Body of pancreas (tissue), 4 donors: ENCODE measurements at places on chromosomes 4 and X. TPM values are rescaled to one million over a fixed set of nuclear protein-coding genes. Genes with fewer than 3 reads are reported as not detected.

Gene RIBC1
- 0.99 TPM for total RNA-seq

Gene HTR2C
- total RNA-seq, result not detected

Gene DTHD1
- total RNA-seq, result under 0.01 TPM

Gene PRICKLE3
- 13.2 TPM for total RNA-seq

Gene SUV39H1
- total RNA-seq, result 2.6 TPM

Gene PABPC5
- not detected for total RNA-seq

Gene TBX22
- not detected for total RNA-seq

Gene CSAG2
- total RNA-seq, result not detected

Gene GYPE
- not detected for total RNA-seq

Gene SOWAHB
- total RNA-seq, result 5.6 TPM

DNA sequence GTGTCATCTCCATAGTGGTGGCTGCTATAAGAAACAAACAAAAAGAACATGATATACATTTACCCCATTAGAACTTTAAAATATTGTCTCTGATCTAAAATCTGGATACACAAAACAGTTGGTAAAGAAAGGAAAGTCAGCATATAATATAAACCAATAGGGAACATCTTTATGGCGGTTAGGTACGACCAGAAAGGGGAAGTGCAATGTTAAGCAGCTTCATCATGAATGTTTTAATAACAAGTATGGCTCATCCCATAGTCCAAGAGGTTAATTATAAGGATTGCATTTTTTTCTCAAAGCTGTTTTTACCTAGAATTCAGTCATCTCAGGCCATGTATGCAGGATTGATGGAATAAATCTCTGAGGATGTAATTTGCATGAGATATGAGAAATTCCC is 1869.7 kb downstream of the PCDH7 start:
- H3K27me3 ChIP-seq, result no peaks in the 10 kb centered on the region
- no peak overlapping the region for H3K27ac ChIP-seq
- no peak for DNase-seq
- no peaks in the 10 kb centered on the region for H3K4me1 ChIP-seq

GRCh38 chr4:76275486-76276124 is 24.1 kb downstream of the FAM47E start:
- H3K36me3 ChIP-seq, result no peaks in the 10 kb centered on the region
- no peak overlapping the region for H3K27ac ChIP-seq

DNA sequence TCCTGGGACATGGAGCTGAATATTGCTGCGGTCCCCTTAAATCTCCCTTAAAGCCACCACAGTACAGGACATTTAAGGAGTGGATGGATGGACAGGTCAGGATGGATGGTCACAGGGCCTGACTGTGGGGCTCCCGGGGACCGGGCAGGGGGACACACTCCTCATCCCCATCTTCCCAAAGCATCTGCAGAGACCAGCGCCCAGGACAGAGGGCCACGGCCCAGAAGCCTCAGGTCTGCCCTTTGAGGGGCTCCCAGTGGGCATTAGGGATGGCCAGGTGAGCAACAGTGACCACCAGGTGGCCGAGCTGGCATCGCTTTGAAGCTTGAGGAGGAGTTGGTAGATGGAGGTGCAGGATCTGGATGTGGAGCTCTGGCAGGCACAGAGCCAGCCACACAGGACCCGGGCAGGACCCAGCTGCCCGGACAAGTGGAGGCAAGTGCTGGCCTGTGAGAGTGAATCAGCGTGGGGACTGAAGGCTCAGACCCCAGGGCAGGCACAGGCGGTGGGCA is 51.4 kb downstream of the ABLIM2 start:
- H3K27ac ChIP-seq, result peak overlapping the region; percentile 81
- H3K36me3 ChIP-seq, result no peaks in the 10 kb centered on the region
- H3K27me3 ChIP-seq, result no peaks in the 10 kb centered on the region
- H3K4me3 ChIP-seq, result no peak overlapping the region
- peaks cover 16% of the 10 kb centered on the region for H3K4me1 ChIP-seq

- no peak overlapping the region for H3K27ac ChIP-seq
- H3K36me3 ChIP-seq, result no peaks in the 10 kb centered on the region
- DNase-seq, result no peak
- H3K4me3 ChIP-seq, result no peak overlapping the region
Observed at GRCh38 chr4:41878991-41879491, 56.2 kb upstream of the TMEM33 start.

GRCh38 chr4:8261851-8262535 is 7.6 kb upstream of the HTRA3 start:
- H3K4me3 ChIP-seq, result no peak overlapping the region
- no peak for DNase-seq
- H3K27ac ChIP-seq, result no peak overlapping the region
- no peaks in the 10 kb centered on the region for H3K27me3 ChIP-seq
- H3K4me1 ChIP-seq, result peaks cover 5% of the 10 kb centered on the region

DNA sequence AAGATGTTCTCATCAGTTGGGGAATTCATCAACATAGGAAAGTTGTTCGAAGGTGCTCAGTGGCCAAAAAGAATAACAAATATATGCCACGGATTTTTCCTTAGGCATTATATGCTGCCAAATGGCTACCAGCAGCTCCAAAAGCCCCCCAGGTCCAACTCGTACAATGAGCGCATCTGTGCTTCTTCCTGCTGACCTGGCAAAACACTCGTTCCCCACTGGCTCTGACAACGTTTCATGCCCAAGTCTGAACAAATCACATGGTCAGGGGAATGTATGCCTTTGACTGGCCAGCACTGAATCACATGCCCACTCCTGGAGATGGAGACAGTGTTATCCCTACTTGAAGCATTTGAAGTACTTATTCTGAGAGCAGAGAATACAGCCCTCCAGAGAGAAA is 59.9 kb upstream of the SPP1 start:
- no peaks in the 10 kb centered on the region for H3K27me3 ChIP-seq
- H3K4me1 ChIP-seq, result peaks cover 27% of the 10 kb centered on the region
- H3K4me3 ChIP-seq, result no peak overlapping the region
- H3K27ac ChIP-seq, result no peak overlapping the region
- DNase-seq, result no peak
- H3K36me3 ChIP-seq, result no peaks in the 10 kb centered on the region

DNA sequence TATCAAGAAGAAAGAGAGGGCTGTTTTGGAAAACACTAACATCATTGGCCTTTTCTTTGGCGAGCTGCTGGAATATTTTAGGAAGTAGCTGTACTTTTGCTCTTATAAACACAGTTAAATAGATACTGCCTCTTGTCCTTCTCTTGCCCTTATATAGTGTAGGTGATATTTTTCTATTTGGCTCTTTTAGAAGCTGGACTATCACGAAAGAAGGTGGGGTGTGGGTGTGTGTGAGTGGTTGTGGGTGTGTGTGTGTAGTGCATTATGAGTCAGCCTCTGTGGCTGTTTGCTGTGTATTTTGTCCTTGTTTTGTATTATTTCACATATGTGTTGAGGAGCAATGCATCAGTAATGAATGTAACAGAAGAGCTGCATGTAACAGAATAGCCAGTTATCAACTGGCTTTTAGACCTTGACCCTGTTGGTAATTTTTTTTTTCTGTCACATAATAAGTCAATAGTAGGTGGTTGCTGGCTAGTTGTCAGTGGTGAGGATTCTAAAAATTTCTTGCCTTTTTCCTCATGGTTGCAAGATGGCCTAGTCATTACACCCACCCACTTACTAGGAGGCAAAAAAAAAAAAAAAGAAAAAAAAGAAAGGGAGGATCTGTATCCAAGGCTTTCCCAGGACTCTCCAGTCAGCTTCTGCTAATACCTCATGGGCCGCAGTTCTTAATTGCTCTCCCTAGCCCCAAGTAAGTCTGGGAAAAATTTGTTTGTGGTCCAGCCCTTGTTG is 23.8 kb downstream of the ARHGAP10 start:
- peaks cover 42% of the 10 kb centered on the region for H3K4me1 ChIP-seq
- H3K4me3 ChIP-seq, result no peak overlapping the region
- no peaks in the 10 kb centered on the region for H3K36me3 ChIP-seq
- DNase-seq, result no peak

DNA sequence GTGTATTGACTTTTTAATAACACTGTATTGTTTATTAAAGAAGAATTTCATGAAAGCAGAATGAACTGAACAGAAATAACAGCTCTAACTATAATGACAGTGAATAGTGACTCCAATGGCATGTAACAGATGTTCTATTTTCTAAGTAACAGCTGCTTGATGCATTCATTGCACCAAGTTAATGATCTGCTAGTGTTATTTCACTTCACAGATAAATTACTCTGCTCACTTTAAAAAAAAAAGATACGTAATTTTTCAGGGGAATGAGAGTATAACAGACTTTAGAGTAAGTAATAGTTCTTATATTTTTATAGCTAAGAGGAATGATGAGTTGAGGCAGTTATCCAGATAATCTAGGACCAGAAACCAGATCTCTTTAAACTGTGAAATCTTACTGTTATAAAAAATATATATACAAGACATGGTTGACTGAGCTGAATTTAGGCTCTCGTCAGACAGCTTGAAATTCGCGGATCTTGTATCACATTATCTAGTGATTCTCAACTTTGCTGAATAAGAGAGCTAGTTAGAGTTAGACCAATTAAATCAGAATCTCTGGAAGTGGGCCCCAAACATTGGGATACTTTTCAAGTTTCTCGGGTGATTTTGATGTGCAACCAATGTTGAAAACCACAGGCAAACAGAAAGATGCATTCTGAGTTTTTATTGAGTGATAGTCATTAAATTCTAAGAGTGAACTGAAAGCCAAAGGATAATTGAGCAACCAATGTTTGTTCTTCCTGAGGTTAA is 840.7 kb downstream of the DMD start:
- H3K36me3 ChIP-seq, result no peaks in the 10 kb centered on the region
- DNase-seq, result no peak
- no peaks in the 10 kb centered on the region for H3K27me3 ChIP-seq
- H3K4me3 ChIP-seq, result no peak overlapping the region
- H3K27ac ChIP-seq, result no peak overlapping the region

DNA sequence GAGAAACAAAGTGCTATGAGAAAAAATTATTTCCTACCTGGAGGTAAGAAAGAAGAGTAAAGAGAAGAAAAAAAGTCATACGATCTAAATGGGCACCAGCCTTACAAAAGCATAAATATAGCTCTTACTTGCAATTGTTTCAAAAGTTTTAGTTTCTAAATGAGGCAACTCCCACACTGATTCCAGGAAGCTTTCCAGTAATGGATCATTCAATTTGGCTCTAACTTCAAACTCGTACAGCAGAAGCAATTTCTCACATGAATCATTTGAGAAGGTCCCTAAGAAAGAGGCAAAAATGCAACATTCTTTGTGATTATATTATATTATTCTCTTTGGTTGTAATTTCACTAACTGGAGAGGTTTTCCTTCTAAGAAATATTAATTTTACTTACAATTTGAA is 109.9 kb downstream of the DLG3 start:
- H3K27me3 ChIP-seq, result no peaks in the 10 kb centered on the region
- H3K4me1 ChIP-seq, result peaks cover 17% of the 10 kb centered on the region
- no peak overlapping the region for H3K4me3 ChIP-seq

- H3K27ac ChIP-seq, result no peak overlapping the region
- H3K27me3 ChIP-seq, result no peaks in the 10 kb centered on the region
- H3K36me3 ChIP-seq, result no peaks in the 10 kb centered on the region
- no peak overlapping the region for H3K4me3 ChIP-seq
Observed at GRCh38 chr4:140684314-140684713, 71.9 kb downstream of the TBC1D9 start.

GRCh38 chr4:55345980-55346850 is at the start of gene SRD5A3:
SRD5A3 (plus strand) TSS chr4:55346242; CDS start chr4:55346337, 95 bp downstream.
- peak; percentile 83 for DNase-seq
- no peaks in the 10 kb centered on the region for H3K36me3 ChIP-seq
- H3K27me3 ChIP-seq, result no peaks in the 10 kb centered on the region
- H3K27ac ChIP-seq, result peak within 1 kb of the TSS; percentile 90
- peaks cover 22% of the 10 kb centered on the region for H3K4me1 ChIP-seq

- H3K27me3 ChIP-seq, result no peaks in the 10 kb centered on the region
- H3K4me1 ChIP-seq, result no peaks in the 10 kb centered on the region
- no peak for DNase-seq
Observed at GRCh38 chr4:53695540-53696463, 104.5 kb upstream of the LNX1 start.

DNA sequence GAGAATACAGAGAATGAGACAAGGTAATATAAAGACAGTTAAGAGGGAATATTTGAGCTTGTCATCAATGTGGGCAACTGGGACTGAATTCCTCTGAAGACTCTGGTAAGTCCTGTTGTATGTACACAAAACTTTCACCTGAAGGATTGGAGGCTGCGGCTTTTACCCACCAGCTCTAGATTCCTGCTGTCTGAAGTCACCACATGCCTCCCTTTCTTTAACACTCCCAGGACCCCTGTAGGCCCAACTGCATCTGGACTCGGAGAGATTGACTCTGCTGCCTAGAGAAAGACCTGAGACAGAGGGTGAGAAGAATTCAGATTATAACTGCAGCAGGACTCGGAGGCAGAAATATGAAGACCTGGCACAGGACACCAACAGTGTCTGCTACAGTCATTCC is 1048.0 kb downstream of the PDHA2 start:
- H3K27ac ChIP-seq, result no peak overlapping the region
- no peak overlapping the region for H3K4me3 ChIP-seq
- DNase-seq, result no peak

DNA sequence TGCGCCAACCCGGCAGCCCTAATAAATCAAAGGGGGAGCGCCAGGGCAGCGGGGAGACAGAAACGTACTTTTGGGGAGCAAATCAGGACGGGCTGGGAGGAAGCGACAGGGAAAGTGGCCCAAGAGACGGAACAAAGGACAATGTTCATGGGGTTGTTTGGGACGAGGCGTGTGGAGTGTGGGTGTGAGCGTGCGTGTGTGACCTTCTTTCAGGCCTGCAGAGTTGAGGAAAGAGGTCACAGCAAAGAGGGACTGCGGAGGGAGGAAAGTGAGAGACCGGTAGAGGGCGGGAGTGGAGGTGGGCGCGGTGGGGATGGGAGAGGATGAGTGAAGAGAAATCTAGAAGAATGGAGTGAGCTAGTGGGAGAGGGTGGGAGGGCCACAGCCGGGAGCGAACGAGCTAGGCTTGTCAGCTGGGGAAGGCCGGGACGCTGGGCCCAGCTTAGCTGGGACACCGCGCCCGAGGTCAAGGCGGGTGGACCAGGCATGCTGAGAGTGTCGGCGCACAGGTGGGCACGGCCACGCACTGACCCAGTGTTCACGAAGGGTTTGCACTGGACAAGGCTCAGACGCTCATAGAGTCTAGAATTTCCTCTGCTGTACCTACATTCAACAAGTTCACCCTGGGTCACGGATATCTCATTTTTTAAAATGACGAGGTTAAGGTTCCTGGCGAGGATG is 14.7 kb upstream of the PITX2 start:
- no peak for DNase-seq
- H3K27ac ChIP-seq, result no peak overlapping the region
- peaks cover 23% of the 10 kb centered on the region for H3K4me1 ChIP-seq

- H3K4me3 ChIP-seq, result peak overlapping the region; percentile 57
- H3K27ac ChIP-seq, result peak overlapping the region; percentile 99
- no peaks in the 10 kb centered on the region for H3K27me3 ChIP-seq
- H3K4me1 ChIP-seq, result peaks cover 31% of the 10 kb centered on the region
Observed at GRCh38 chr4:6908432-6909112, 1.1 kb upstream of the TBC1D14 start.

- no peak overlapping the region for H3K27ac ChIP-seq
- H3K4me3 ChIP-seq, result no peak overlapping the region
- no peaks in the 10 kb centered on the region for H3K36me3 ChIP-seq
- no peaks in the 10 kb centered on the region for H3K27me3 ChIP-seq
- no peaks in the 10 kb centered on the region for H3K4me1 ChIP-seq
- DNase-seq, result no peak
Observed at GRCh38 chr4:56752985-56753384, 68.5 kb downstream of the SPINK2 start.
